ENCODE measurements at places on chromosomes 11 and 22.
A peak's percentile ranks its signal among the peaks of the same experiment; 100 is the strongest.

GRCh38 chr11:5608808-5609207, 12.4 kb downstream of the TRIM6 start:
- no peak for DNase-seq

GRCh38 chr11:116962108-116962507, 124.7 kb upstream of the APOA1 start:
- no peak for DNase-seq

GRCh38 chr11:26947904-26948639, 45.8 kb upstream of the FIBIN start:
- DNase-seq = no peak

- DNase-seq = no peak
Observed at GRCh38 chr11:129946256-129946655, 50.9 kb upstream of the NFRKB start.

DNA sequence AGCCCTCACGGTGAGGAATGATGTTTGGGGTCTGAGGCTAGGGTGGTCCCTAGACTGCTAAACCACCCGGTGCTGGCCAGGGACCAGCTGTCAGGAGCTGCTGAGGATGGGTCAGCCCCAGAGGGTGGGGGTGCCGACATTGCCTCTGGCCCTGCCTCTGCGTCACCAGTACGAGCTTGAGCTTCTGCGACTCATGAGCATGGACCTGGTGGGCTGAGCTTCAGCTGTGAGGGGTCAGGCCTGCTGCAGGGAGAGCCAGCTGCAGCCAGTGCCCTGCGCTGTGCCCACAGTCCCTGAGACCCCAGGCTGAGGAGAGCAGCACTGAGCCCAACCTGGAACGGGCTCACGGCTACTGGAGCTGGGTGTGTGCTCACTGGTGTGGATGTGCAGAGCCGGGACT, 7.0 kb downstream of the DERL3 start:
- DNase-seq = no peak

DNA sequence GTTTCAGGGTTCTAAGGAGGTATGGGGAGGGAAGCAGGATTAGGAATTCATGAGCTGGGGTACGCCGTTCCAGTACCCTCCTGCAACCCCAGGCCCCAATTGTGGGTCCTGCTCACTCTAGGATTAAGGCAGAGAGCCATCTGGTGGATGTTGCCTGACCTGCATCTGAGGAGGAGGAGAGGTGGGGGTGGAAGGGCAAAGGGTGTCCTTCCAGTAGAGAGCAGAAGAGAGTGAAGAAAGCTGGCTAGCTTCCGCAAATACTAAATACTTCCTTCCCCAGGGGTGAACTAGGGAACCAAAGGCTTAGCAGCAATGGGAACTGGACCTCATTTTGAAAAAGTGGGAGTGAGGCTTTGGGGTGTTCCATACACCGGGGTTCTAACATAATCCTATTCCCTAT, 10.6 kb downstream of the LRRC51 start:
- peak; percentile 82 for DNase-seq

DNA sequence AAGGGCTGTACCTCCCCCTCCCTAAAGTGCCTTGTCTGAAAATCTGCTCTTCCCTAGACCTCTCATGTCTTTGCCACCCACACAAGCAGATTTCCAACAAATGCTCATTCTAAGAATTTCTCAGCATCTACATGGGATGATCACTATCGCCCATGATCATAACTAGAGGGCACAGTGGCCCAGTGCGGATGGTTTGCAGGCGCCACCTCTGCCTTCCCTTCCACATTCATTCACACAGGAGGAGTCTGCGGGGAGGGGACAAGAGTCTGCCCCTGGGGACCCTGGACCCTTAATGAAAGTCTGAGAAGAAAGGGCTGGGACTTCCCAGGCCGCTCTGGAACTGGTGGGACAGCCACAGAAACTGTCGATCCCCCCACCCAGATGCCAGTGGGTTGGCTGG, 28.9 kb downstream of the KCTD17 start:
- no peak for DNase-seq

- DNase-seq = peak; percentile 80
Observed at GRCh38 chr11:15965562-15966250, 390.6 kb downstream of the SOX6 start.

- no peak for DNase-seq
Observed at GRCh38 chr11:1665313-1665712, 31.7 kb upstream of the KRTAP5-6 start.

DNA sequence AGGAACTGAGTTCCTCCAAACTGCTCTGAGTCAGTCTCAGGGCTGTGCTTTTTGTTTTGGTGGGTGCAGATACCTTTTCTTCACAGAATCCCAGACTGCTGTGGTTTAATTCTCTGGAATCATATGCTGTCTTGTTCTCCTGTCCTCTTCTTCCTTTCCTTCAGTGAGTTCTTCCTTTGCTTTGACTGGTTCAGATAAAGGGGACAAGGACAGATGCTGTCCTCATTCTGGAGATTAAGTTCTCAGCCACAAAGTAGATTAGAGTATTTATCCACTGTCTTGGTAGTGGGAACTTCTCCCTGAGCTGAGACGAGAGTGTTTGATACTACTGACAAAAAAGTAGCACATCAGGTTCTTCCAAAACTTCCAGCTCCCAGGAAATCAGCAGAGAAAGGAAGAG, 13.3 kb downstream of the ZDHHC5 start:
- DNase-seq = no peak

DNA sequence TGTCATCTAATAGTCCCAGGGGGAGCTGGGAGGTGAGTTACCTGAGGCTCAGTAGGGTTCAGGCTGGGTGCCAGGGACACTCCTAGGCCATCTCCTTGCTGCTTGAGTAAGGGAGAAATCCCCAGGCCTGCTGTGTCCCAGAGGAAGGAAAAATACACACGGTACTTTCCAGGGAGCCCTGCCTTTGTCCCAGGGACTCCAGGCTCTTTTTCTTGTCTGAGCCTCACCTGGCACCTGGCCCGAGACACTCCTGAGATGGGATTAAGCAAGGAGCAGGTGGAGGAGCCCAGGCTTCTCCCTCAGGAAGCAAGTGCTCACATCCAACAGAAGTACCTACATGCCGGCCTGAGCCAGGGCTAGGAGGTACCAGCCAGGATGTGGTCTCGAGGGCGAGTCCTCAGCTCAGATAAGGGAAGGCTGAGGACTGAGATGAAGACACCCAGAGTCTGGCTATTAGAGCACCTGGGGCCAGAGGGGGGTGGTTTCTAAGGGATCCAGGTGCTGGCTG, 899 bp upstream of the KLHDC7B start:
- no peak for DNase-seq

DNA sequence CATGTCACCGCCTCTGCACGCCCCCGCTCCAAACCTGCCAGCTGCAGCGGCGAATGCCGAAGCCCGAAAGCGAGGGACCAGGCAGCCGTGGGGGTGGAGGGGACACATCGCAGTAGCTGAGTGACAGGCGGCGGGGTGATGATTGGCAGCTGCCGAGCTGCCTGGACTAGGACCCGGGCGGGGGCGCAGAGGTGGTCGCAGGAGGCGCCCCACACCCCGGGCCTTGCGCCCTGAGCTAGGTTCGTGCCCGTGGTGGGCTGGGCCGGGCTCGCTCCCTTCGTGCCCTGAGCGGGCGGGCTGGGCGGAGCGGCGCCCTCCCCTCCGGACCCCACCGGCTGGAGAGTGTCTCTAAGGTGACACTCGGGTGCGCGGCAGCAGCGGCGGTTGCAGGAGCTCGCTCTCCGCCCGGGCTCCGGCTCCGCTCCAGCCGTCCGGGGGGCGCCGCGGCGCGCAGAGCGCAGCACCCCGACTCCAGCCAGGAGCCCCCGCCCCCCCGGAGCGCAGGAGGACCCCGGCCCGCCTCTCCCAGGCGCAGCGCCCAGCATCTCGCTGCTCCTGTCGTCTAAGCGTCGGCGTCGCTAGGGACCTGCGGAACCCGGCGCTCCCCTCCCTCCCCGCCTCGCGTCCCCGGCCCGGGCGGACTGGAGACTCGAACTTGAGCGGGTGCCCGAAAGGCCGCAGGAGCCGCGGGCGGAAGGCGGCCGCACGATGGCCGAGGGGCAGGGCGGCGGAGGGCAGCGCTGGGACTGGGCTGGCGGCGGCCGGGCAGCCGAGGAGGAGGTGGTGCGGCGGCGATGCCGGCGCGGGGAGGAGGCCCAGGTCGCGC, 14.5 kb upstream of the DGKZ start:
- no peak for DNase-seq

- DNase-seq = peak; percentile 82
Observed at GRCh38 chr11:101444164-101444563, 139.6 kb downstream of the TRPC6 start.

GRCh38 chr11:85665733-85666132, 804 bp upstream of the CREBZF start:
- no peak for DNase-seq

DNA sequence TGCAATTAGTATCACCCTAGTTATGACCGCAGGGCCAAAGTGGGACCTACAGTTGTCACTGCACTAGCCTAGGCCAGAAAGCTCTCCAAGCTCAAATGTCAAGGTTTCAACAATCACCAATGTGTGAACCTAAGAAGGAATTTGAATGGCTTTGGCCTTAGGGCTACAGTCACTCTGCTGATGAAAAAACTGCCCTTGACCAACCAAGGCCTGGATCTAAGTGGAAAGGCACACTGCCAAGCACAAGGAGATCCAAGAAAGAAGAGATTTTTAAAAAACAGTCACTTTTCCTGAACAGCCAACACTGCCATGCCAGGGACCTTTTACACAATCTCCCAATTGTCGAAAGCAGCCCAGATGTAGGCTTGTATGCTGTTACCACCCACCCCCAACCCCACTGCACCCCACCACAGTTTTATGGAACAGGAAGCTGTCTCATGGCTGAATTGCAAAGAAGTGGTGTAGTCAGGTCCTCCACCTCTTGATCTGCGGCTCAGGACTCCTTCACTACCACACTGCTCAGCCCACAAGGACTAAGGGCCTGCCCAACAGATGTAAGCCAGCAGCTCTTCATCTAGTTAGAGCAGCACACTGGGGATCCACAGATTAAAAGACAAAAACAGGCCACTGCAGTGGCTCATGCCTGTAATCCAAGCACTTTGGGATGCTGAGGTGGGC, 32.9 kb downstream of the SMCO4 start:
- no peak for DNase-seq

DNA sequence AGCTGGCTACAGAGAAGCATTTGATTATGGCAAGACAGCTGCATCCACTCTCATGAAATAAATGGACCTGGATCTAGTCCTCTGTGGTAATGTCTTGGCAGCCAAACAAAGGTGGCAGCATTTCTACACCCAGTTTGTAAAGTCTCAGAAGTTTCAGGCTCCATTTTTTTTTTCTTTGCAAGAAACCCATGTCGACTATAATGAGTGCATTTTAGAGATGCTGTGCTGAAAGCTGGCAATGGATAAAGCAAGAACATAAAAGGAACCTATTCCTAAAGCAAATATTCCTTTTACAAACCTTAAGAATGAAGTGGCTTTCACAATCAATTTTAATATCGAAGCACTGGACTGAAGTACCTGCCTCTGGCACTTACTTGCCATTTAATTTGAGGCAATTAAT, 33.5 kb downstream of the THAP12 start:
- DNase-seq = no peak

GRCh38 chr11:128608746-128609407, 21.5 kb upstream of the ETS1 start:
- no peak for DNase-seq

DNA sequence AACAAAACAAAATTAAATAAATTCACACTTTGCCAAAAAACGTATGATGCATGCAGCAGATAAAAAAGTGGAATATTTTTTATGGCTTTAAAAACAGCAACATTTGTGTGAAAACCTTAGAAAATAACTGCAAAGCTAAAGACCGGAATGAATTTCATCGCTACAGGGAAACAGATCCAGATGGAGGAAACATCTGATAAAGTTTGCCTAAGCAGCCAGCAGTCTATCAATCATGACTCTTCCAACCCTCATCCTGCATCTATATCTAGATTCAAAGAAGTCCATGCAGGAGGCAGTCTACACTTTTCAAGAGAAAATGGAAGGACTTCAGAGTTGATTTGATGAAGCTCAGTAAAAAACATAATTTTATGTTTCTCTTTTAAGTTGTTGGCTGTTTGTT, 126.8 kb downstream of the SWAP70 start:
- no peak for DNase-seq

GRCh38 chr11:31798554-31799434, 12.3 kb downstream of the PAX6 start:
- DNase-seq = no peak

- no peak for DNase-seq
Observed at GRCh38 chr11:66330931-66331330, 5.3 kb downstream of the RIN1 start.

GRCh38 chr11:119782739-119783072, 53.7 kb upstream of the NECTIN1 start:
- DNase-seq = no peak

- DNase-seq = no peak
Observed at GRCh38 chr11:72321381-72321996, 77.5 kb upstream of the PHOX2A start.

- no peak for DNase-seq
Observed at GRCh38 chr11:17734986-17735817, 621 bp downstream of the KCNC1 start.

DNA sequence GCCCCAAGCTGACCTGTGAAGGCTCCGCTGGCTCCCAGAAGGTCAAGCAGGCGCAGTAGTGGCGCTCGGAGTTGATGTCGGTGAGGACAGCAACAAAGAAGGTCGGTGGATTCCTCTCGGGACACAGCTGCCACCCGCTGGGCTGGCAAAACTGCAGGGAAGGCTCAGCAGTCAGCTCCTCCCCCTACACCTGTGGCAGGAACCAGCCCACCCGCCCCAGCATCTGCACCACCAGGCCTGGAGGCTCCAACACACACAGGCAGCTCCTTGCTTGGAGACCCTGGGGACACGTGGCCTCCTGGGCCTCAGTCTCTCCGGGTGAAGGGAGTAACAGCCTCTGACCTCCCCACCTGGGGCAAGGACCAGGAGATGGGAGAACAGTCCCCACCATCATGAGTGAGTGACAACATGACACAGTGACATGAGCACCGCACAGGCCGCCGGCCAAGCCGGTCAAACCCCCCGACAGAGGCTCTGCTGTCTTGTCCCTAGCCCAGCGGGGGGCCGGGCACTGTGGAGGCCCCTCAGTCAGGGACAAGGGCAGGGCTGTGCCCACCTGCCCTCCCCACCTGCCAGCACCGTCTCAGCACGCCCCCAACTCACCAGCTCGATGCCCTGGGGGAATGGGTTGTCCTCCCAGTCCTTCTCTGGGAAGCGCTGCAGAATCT, 6.9 kb downstream of the SBF1 start:
- no peak for DNase-seq

DNA sequence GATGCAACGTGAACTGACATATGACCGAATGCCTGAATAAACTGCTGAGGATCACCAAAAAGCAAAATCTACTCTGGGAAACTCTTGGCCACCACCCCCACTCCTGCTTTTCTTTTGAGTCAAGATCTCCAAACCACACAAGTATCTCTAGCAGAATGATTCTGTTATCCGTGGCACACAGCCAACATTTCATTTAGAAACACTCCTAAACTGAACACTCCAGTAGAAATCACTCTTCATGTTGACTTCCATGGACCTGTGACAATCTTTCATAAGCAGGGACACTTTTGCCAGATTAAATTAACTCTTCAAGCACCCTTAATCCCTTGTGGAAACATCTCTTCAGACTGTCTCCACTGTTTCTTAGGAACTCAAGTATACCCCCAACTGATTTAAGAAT, 44.4 kb downstream of the VSIG10L2 start:
- DNase-seq = no peak

- DNase-seq = no peak
Observed at GRCh38 chr11:10602366-10602765, 33.9 kb upstream of the LYVE1 start.

GRCh38 chr11:65546217-65546958, 11.8 kb downstream of the LTBP3 start:
- DNase-seq = peak; percentile 95
